Stomach (tissue), 19 donors: ENCODE measurements at places on chromosomes 16 and 17. TPM values are rescaled to one million over a fixed set of nuclear protein-coding genes. Genes with fewer than 3 reads are reported as not detected.

TEKT1 gene
- polyA plus RNA-seq: not detected

LHX1 gene
- polyA plus RNA-seq: not detected

STH gene
- not detected for polyA plus RNA-seq

C16orf74 gene
- polyA plus RNA-seq: not detected

SPNS2 gene
- 30.0 TPM for polyA plus RNA-seq

RNF166 gene
- polyA plus RNA-seq: 11.5 TPM

NETO2 gene
- polyA plus RNA-seq: 1.5 TPM

C17orf50 gene
- polyA plus RNA-seq: not detected

RRAD gene
- polyA plus RNA-seq: 2.9 TPM

SLC12A3 gene
- 0.12 TPM for polyA plus RNA-seq

PPP1R27 gene
- polyA plus RNA-seq: 0.58 TPM

CIITA gene
- 3.2 TPM for polyA plus RNA-seq

TEKT5 gene
- not detected for polyA plus RNA-seq

TMEM235 gene
- polyA plus RNA-seq: not detected

UMOD gene
- polyA plus RNA-seq: not detected

KIF2B gene
- polyA plus RNA-seq: not detected

DHRS7C gene
- polyA plus RNA-seq: not detected

KRTAP3-1 gene
- polyA plus RNA-seq: not detected

CDRT15L2 gene
- polyA plus RNA-seq: not detected

TNFSF12 gene
- 45.1 TPM for polyA plus RNA-seq

CES3 gene
- not detected for polyA plus RNA-seq

MEOX1 gene
- 2.6 TPM for polyA plus RNA-seq

CPHXL2 gene
- not detected for polyA plus RNA-seq

CLEC19A gene
- polyA plus RNA-seq: not detected

RAC3 gene
- polyA plus RNA-seq: 16.2 TPM

NACA2 gene
- not detected for polyA plus RNA-seq

NOMO2 gene
- polyA plus RNA-seq: 59.5 TPM

KCNJ12 gene
- not detected for polyA plus RNA-seq

GPR142 gene
- not detected for polyA plus RNA-seq

SULT1A2 gene
- polyA plus RNA-seq: 2.4 TPM

TEX14 gene
- polyA plus RNA-seq: not detected

HLF gene
- 1.6 TPM for polyA plus RNA-seq

SPATA32 gene
- polyA plus RNA-seq: not detected

OR3A3 gene
- not detected for polyA plus RNA-seq

FZD2 gene
- polyA plus RNA-seq: 1.5 TPM

RASD1 gene
- 15.0 TPM for polyA plus RNA-seq

KRTAP1-1 gene
- not detected for polyA plus RNA-seq

SYCE1L gene
- polyA plus RNA-seq: 3.4 TPM

SSH2 gene
- 21.0 TPM for polyA plus RNA-seq

DNAH17 gene
- 0.03 TPM for polyA plus RNA-seq

CDRT15 gene
- polyA plus RNA-seq: not detected

ALKBH5 gene
- 41.1 TPM for polyA plus RNA-seq

C16orf92 gene
- polyA plus RNA-seq: not detected

LGALS9 gene
- 341 TPM for polyA plus RNA-seq

MT1H gene
- 75.7 TPM for polyA plus RNA-seq

GTF3C1 gene
- 22.3 TPM for polyA plus RNA-seq

HSD17B1 gene
- 4.8 TPM for polyA plus RNA-seq

KCNH4 gene
- not detected for polyA plus RNA-seq

FOXC2 gene
- not detected for polyA plus RNA-seq

ANKRD40CL gene
- not detected for polyA plus RNA-seq

MYH3 gene
- 1.2 TPM for polyA plus RNA-seq

SSTR5 gene
- polyA plus RNA-seq: 0.13 TPM

NPIPA1 gene
- polyA plus RNA-seq: 43.1 TPM

TPSB2 gene
- 164 TPM for polyA plus RNA-seq

PRSS22 gene
- polyA plus RNA-seq: 62.2 TPM

CD68 gene
- 28.9 TPM for polyA plus RNA-seq
